ENCODE measurements at places on chromosomes 13 and 19.

DNA sequence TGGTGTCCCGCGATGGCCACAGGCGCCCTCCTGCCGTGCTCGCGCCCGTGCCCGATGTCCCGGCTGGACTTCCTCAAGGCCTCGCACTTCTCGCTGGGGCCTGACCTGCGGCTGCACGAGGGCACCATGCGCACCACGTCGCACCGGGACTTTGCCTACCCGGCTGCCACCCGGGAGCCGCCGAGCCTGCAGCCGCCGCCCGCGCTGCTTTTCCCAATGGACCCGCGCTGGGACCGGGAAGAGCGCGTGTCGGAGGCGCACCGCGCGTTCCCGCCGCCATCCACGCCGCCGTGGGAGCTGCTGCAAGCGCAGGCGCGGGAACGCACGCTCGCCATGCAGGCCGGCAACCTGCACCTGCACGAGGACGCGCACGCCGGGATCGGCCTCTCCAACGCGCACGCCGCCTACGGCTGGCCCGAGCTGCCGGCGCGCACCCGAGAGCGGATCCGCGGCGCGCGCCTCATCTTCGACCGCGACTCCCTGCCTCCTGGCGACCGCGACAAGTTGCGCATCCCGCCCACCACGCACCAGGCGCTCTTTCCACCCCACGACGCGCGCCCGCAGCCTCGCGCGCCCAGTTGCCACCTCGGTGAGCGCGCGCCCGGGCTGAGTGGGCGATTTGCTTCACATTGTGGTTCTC, 12.1 kb upstream of the PEX11G start:
- peak overlapping the region; percentile 90 for H3K27ac ChIP-seq
- H3K36me3 ChIP-seq, result peaks cover 8% of the 10 kb centered on the region

DNA sequence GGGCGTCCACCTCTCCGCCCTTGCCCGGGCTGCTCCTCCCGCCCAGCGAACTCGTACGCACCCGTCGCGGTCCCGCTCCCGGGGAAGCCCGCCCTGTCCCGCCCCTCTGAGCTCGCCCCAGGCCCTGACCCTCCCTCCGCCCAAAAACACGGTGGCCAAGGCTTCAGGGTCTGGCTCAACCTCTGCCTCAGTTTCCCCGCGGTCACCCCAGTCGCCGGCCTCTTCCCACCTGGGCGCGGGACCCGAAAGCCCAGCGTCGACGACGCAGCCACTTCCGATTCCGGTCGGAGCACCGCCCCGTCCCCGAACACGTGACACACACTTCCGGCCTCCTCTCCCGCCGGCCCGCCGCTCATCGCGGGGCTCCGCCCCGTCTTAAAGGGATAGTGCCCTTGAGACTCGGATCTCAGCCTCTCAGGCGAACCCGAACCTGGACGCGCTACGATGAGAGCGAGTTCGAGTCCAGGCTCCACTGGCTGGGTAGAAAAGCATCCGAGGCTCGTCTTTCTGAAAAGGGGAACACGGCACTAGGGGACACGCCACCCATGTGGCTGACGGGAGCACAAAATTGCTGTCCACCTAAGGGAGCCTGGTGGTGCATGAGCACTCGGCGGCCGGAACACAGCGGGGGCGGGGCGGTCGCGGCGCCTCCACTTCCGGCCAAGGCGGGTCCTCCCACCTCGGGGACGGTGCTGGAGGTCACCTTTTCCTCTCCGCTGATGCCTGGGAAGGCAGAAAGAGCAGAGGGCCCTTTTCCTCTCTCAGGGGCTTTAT, at the start of gene C19orf25:
Gene C19orf25, minus strand, starts transcription at position 282 of the 774 bp plus-strand sequence. CDS start 312 bp downstream, outside the sequence.
- H3K4me3 ChIP-seq, result peak within 1 kb of the TSS; percentile 96
- DNase-seq, result peak; percentile 84
- H3K27ac ChIP-seq, result peak within 1 kb of the TSS; percentile 94

DNA sequence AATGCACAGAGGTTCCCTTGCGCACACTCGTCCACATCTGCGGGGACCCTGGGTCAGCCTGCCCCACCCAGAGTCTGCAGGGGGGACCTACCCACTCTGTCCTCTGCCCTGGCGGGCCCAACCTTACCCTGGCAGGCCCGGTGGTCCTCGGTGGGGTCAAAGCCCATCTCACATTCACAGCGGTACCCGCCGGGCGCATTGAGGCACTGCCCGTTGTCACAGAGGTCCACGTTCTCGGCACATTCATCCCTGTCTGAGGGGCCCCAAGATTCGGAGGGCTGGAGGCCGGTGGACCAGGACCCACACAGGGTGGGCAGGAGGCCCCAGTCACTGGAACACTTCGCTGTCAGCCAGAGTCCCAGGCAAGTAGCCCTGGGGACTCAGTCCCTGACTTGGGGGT, 38.5 kb downstream of the FBN3 start:
- H3K27ac ChIP-seq, result no peak overlapping the region
- no peaks in the 10 kb centered on the region for H3K36me3 ChIP-seq
- H3K27me3 ChIP-seq, result no peaks in the 10 kb centered on the region
- no peak overlapping the region for H3K4me3 ChIP-seq
- H3K4me1 ChIP-seq, result no peaks in the 10 kb centered on the region

DNA sequence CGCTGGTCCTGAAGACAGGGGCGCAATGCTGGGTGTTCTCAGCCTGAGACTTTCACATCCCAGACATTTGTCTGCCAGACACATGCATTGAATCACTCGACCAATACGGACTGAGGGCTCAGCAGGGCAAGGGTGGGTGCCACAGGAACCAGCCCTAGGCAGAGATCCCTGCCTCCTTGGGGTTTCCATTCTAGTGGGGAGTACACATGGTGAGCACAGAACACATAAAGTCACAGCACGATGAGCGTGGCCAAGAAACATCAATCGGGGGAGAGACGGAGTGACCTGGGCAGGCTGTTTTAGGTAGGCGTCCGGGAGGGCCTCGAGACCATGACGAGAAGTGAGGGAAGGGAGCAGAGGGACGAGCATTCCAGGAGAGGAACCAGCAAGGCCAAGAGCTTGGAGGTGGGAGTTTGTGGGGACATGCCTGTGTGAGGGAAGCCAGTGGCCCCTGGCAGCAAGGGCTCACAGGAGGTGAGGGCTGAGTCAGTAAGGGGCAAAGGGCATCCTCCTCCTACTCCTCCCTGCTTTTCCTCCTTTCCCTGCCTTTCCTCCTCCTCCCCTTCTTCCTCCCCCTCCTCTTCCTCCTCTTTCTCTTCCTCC, 126.3 kb upstream of the PEG3 start:
- H3K27ac ChIP-seq, result no peak overlapping the region
- no peaks in the 10 kb centered on the region for H3K4me1 ChIP-seq
- H3K27me3 ChIP-seq, result no peaks in the 10 kb centered on the region
- H3K36me3 ChIP-seq, result peaks cover 2% of the 10 kb centered on the region
- H3K4me3 ChIP-seq, result no peak overlapping the region
- no peak for DNase-seq

DNA sequence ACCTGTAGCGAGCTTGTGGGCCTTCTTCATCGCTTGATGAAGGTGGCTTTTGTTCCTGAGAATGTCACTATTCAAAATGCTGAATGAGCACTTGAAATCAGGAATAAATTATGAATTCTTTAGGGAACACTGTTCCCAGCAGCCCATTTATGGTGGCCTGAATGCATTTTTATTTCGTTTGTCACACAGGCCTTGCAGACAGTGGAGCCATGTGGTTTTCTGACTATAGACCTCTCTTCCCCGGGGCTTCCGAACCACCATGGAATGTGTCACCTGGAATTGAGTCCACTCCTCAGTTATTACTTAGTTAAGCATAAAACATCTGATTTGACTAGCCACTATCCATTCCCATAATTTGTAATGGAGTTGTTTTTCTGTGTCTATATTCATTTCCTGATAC, 396.9 kb downstream of the IRS2 start:
- no peak overlapping the region for H3K27ac ChIP-seq
- no peaks in the 10 kb centered on the region for H3K4me1 ChIP-seq
- H3K36me3 ChIP-seq, result no peaks in the 10 kb centered on the region
- DNase-seq, result no peak

GRCh38 chr19:33490041-33490451, 31.5 kb downstream of the PEPD start:
- peaks cover 14% of the 10 kb centered on the region for H3K4me1 ChIP-seq
- peaks cover 3% of the 10 kb centered on the region for H3K36me3 ChIP-seq
- H3K4me3 ChIP-seq, result no peak overlapping the region
- no peaks in the 10 kb centered on the region for H3K27me3 ChIP-seq

DNA sequence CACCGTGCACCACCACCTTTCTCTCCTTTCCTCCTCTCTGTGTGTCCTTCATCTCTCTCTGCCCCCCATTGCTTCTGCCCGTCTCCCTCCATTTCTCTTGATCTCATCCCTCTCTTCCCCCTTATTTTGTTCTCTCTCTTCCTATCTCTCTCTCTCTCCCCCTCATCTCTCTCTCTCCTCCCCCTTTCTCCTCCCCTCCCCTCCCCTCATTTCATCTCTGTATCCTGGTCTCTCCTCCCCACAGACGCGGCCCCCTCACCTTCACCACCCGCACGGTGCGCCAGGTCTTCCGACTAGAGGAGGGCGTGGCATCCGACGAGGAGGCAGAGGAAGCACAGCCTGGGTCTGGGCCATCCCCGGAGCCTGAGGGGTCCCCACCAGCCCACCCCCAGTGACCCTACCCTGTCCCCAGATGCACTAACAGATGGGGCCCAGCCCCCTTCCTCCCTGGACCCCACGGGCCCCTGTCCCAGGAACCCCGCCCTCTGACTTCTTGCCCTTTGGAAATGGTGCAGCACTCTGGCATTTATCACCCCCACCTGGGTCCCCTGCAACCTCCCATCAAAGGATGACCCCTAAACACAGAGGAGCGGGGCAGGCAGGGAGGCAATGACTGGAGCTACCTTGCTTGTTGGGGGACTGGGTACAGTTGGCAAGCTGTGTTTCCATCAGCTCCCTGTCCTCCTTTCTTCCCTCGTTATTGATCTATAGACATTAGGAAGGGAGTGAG, 19.6 kb downstream of the KCNC3 start:
- H3K4me3 ChIP-seq, result no peak overlapping the region
- no peak for DNase-seq
- H3K27me3 ChIP-seq, result peaks cover 74% of the 10 kb centered on the region
- H3K4me1 ChIP-seq, result no peaks in the 10 kb centered on the region

GRCh38 chr19:3818466-3818865, 32.3 kb upstream of the MATK start:
- H3K4me3 ChIP-seq, result no peak overlapping the region
- peaks cover 25% of the 10 kb centered on the region for H3K4me1 ChIP-seq
- no peak overlapping the region for H3K27ac ChIP-seq
- no peaks in the 10 kb centered on the region for H3K27me3 ChIP-seq
- DNase-seq, result no peak
- peaks cover 10% of the 10 kb centered on the region for H3K36me3 ChIP-seq

GRCh38 chr19:29645911-29646310, 19.4 kb upstream of the PLEKHF1 start:
- peaks cover 19% of the 10 kb centered on the region for H3K4me1 ChIP-seq
- peak overlapping the region; percentile 33 for H3K4me3 ChIP-seq
- no peaks in the 10 kb centered on the region for H3K27me3 ChIP-seq
- H3K36me3 ChIP-seq, result no peaks in the 10 kb centered on the region

DNA sequence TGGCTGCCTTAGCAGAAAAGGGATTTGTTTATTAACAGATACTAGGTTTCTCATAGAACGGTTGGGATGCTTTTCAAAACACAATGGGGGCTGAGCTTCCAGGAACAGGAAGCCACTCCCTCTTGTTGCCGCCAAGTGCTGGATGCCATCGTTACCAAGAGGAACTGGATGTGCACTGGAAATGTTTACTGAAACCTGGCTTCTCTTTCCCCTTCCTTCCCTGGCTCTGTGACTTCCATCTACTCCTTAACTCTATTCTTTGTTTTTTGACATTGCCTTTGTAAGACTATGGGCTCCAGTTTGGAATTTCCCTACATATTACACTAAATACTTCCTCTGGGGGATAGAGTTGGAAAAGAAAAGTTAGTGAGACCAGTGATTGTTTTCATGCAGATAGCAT, 11.7 kb upstream of the KL start:
- no peaks in the 10 kb centered on the region for H3K4me1 ChIP-seq
- H3K27ac ChIP-seq, result no peak overlapping the region
- H3K36me3 ChIP-seq, result no peaks in the 10 kb centered on the region
- no peak for DNase-seq

GRCh38 chr19:52258426-52258825, 11.0 kb upstream of the ZNF766 start:
- no peaks in the 10 kb centered on the region for H3K4me1 ChIP-seq
- no peak overlapping the region for H3K27ac ChIP-seq
- no peak for DNase-seq
- no peak overlapping the region for H3K4me3 ChIP-seq
- peaks cover 20% of the 10 kb centered on the region for H3K27me3 ChIP-seq

GRCh38 chr13:79997244-79997643, 343.7 kb downstream of the SPRY2 start:
- no peak overlapping the region for H3K4me3 ChIP-seq
- H3K36me3 ChIP-seq, result no peaks in the 10 kb centered on the region
- DNase-seq, result no peak
- no peaks in the 10 kb centered on the region for H3K27me3 ChIP-seq

- DNase-seq, result no peak
- H3K36me3 ChIP-seq, result no peaks in the 10 kb centered on the region
- H3K27ac ChIP-seq, result no peak overlapping the region
- no peak overlapping the region for H3K4me3 ChIP-seq
Observed at GRCh38 chr13:72290962-72291681, 424.1 kb upstream of the DACH1 start.

GRCh38 chr19:53015730-53016129, 2.0 kb downstream of the ERVV-1 start:
- H3K27me3 ChIP-seq, result peaks cover 6% of the 10 kb centered on the region
- no peak for DNase-seq
- H3K27ac ChIP-seq, result no peak overlapping the region
- no peaks in the 10 kb centered on the region for H3K4me1 ChIP-seq
- no peaks in the 10 kb centered on the region for H3K36me3 ChIP-seq

DNA sequence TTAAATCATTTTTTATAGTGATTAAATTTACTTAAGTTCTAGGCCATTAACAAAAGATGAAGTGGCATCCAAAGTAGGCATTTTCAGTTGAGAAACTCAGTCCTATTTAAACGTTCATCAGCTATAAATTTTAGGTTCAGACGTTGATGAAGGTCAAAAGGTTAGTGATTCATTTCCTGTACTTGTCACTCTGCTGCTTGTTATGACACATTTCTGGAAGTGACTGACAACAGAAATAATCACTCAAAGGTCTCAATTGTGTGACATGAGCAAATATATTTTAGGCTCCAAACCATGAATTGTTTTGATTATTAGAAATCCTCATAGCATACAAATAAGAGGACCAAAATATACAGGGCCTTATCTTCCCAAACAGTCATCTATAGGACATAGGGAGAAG, 10.3 kb upstream of the EDNRB start:
- no peak for DNase-seq
- no peaks in the 10 kb centered on the region for H3K4me1 ChIP-seq
- H3K27ac ChIP-seq, result no peak overlapping the region
- H3K36me3 ChIP-seq, result no peaks in the 10 kb centered on the region

DNA sequence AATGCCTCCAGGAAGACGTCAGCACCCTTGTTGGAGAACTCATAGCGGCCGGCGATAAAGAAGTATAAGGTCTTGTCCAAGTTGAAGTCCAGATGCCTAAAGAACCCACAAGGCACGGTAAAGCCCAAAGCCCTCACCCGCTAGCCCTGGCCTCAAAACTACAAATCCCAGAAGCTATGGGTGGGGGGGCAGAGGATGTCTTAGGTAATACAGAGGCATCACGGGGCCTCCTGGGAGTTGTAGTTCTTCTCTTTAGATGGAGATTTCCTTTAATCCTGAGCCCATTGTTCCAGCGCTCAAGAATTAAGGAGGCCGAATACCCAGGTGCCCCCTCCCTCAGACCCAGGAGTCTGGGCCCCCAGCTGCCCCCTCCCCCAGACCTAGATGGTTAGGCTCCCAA, 10.8 kb downstream of the GYS1 start:
- peaks cover 20% of the 10 kb centered on the region for H3K36me3 ChIP-seq
- H3K27me3 ChIP-seq, result no peaks in the 10 kb centered on the region
- no peak overlapping the region for H3K4me3 ChIP-seq
- H3K27ac ChIP-seq, result peak overlapping the region; percentile 72
- no peaks in the 10 kb centered on the region for H3K4me1 ChIP-seq
- no peak for DNase-seq

GRCh38 chr13:52366291-52366690, 39.7 kb downstream of the THSD1 start:
- H3K4me1 ChIP-seq, result no peaks in the 10 kb centered on the region
- DNase-seq, result no peak
- no peak overlapping the region for H3K27ac ChIP-seq
